EH (cell line): ENCODE measurements at places on chromosomes 7 and 10.

DNA sequence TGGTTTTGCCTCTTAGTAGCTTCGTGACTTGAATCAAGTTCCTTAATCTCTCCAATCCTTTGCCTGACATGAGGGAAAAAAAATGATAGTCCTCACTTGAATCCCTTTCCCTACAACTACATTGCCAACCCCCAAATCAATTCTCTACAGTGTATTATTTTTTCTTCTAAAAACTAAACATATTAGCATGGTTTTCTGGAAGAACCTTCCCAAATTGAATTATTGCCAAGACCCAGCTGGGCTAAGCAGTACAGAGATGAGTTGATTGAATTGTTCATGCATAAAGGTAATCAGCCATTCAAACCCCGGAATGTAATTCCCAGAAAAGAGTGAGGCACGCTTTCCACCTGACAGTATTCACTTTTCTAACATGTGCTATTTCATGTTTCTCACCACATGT lies 155.6 kb upstream of the AGR3 start:
- no peak for DNase-seq

GRCh38 chr10:117946525-117947070 lies 100.1 kb downstream of the RAB11FIP2 start:
- peak; percentile 20 for DNase-seq

- no peak for DNase-seq
These were observed 653.7 kb upstream of the ZWINT start for GRCh38 chr10:57014758-57015157.

DNA sequence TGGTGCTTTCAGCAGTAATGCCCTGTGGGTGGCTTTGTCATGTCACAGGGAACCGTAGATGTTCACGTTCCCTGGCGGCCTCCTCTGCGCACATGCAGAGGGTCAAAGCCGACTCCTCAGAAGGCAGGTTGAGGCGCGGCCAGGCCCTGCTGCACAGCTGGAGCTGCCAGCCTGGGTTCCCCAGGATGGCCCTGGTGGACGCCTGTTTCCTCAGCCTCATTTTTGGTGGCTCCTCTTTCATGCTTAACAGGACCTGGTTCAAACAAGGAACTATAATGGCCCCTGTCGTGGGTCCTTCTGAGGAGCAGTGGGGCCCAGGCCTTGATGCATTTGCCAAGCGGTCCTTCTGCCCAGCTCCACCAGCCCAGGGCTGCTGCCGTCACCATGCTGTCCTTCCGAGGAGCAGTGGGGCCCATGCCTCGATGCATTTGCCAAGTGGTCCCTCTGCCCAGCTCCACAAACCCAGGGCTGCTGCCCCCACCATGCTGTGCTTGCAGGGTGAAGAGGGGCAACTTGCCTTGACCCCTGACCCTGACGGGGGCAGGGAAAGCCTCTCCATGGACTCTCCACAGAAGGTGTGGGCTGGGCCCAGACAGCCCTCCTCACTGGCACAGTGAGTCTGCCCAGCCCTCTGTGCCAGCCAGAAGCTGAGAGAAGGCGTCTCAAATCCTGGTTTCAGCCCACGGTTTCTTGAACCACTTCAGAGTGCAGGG lies 338.2 kb downstream of the TCERG1L start:
- no peak for DNase-seq

GRCh38 chr10:86647773-86648703 lies 6.3 kb upstream of the OPN4 start:
- peak; percentile 91 for DNase-seq

- DNase-seq = no peak
These were observed 73.7 kb downstream of the BMPR1A start for GRCh38 chr10:86830043-86830591.

DNA sequence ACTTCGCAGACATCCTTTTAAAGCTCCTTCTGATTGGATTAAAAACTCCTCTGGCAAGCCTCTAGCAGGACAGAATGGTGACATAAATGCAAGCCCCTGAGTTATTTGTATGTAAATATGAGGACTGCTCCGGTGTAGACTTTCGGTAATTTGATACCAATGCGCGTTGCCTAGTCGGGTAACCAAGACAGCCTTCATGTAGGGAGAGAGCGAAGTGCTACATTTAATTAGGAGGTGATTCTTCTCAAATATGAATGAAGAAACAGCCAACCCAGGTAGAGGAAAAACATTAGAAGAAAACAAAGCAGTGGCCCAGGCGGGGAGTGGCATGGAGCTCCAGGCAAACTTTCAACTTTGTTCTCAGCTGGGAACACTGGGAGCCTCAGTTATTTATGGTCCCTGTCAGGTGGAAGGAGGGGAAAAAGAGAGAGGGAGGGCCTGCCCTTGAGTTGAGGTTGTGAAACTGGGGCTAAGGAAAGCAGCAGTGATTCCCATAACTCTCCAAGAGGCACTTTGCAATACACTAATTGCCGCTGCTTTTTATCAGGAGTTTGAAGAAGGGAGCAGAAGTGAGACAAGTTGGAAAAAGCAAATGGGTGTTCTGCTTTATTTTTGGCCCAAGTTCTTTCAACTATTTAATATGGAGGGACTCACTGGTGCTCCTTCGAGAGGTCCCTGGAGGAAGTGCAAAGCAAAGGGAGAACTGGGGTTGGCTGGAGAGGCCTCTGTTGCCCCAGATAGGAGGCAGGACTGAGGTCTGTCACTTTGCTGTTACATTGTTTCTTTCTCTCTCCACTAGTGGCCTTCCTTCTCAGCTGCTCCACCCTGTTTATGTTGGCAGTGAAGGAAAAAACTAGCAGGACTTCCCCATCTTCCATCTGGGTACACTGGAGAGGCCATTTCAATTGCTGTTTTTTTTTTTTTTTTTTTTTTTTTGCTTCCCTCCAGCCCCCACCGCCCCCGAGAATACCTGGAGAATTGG lies 234.6 kb upstream of the CCDC6 start:
- peak; percentile 5 for DNase-seq

- DNase-seq = no peak
These were observed 36.1 kb downstream of the ABRAXAS2 start for GRCh38 chr10:124837687-124838086.

DNA sequence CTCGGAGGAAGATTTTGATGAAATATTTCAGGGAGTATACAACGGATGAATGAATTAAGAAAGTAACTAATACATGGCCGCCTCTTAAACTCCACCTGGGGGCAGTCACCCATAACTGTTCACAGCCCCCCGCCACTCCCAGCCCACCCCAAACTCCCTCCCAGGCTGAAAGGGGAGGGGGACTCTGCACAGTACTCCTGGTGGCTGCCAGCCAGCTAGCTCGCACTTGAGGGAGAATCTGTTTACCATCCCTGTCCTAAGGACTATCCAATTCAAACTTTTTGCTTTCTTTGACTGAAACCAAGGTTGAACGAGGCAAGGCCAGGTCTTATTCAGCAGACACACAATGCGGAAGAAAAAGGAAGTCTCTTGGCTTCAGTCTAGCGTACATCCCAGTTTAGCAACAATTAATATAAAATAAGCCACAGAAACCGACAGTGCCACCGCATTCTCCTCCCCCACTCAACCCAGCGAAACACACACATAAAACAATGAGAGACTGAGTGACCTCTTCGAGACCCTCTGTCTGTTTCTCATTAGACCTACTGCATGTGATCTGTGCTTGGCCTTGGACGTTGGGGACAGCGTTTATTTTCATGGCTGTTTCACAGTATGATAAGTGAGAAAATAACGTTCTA lies 219.5 kb downstream of the GLI3 start:
- no peak for DNase-seq

DNA sequence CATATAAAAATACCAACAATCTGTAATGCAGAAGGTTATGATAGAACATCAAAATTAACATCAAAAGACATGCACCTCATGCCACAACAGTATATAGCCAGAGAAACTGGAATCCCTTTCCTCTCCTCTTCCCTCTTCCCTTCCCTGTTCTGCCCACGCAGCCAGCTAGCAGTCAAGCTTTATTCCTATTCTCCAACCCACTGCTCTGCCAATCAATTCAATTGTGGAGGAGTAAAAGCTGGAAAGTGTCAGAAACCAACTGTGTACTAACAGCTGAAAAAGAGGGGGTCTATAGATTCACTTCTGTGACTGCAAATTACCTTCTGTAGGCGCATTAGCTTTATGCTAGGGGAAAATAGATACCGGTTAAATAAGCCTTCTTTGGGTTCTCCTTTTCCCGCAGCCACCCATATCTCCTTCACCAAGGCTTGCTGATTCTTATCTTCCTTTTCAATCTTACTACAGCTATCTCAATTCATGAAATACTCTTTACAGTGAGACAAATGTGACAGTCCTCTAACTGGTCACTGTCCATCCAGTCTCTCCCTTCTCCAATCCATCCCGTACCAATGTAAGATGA lies 16.3 kb downstream of the ABI1 start:
- DNase-seq = no peak

DNA sequence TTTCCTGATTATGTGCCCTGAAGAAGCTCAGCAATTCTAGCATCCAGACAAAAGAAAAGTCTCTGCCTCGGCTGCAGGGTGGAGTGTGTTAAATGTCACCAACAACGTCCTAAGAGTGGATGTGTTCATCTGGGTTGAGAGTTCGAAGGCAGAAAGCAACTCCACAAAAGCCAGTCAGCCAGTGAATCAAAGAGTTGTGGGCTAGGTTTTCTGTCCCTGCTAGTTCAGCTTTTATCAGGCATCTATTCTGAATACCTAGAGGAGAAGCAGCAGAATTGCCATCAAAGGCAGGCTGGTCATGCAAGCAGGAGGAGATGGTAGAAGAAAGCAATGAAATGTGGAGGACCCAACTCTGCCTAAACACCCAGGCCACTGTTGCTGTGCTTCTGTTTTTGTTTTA lies 205.2 kb downstream of the KLF6 start:
- no peak for DNase-seq

DNA sequence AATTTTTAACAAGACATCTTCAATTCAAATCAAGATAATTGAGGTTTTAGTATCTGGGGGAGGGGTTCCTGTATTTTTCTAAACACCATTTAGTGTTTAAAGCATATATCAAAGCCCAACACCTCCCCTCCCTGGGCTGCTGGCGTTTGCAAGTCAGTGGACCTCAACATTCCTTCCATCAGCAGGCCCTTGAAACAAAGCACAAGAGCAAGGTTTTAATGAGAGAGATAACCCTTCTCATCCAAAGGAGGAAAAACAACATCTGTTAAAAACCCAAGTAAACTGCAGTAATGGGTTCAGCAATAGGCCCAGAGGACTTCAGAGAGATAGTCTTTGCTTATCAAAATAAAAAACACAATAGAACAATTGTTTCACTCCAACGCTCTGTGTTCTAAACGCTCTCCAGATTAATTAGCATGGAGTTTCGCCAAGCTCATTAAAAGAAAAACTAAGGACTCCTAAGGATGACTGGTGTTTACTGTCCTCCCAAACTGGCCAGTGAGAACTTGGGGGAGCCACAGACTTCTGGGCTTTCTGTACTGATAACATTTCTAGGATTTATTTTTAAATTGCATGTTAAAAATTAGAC lies 2.5 kb downstream of the JCAD start:
- peak; percentile 36 for DNase-seq

DNA sequence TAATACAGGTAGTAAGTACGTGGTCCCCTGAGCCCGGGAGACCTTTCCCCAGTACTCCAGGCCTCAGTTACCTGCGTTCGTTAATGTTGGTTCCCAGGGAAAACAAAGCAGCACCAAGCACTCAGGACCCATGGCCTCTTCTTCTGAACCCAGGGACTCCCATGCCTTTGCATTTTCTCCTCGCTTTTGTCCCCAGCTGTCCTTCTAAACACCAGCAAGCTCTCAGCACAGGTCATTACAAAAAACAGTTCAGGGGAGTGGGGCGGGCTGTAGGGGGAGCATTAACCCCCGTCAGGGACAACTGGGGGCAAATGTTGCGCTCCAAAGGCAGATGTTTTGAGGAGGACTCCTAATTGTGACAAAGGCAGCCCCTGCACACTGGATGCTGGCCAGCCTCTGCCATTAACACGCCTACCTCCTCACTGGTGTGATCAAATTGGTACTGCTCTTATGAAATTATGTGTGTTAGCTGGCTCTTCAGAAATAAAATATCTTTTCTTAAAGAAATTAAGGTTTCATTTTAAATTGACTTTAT lies 80.5 kb upstream of the LRGUK start:
- no peak for DNase-seq

DNA sequence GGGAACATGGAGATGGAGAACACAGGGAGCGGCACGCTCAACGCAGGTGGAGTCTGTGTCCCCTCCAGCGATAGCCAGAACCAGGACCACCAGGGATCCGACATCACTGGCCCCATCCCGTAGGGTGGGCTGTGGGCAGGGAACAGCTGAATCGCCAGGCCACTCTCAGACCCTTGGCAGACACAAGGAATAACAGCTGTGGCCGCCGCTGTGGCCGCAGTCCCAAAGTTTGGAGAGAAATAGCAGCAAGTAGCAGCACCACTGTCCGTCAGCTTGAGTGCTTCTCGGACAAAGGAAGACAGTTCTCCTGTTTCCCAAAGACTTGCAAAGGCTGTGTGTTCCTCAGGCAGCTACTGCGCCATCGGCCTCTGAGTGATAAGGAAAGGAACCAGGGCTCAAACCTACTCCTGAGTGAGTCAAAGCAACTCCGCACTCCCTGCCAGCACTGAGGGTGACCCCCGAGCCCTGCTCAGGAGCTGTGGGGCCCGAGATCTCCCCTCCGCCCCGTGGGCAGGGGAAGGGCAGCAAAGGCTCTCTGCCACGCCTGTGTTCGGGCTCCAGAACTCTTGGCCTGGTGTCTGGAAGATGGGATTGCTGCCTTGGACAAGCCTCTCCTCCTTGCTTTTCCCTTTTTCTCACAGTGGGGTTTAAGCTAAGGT lies 82.3 kb upstream of the FAM20C start:
- no peak for DNase-seq

DNA sequence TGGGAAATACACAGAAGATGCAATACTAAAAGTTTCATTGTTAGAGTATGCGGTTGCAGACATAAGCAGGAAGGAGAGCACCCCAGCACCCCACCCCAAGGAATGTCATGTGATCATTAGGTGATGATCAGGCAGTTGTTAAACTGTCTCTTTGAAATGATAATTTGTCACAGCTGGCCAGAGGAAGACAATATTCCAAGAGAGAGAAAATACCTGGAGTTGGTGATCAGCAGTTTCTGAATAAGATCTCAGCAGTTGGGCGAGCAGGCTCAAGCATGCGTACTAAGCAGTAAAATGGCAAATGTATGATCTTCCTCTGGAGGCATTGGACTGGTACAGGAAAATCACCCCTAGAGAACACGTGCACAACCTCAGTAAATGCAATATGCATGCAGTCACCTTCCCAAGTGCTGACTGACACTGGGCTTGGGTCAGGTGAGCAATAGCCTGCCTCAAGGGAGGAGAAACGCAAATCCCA lies 250.1 kb upstream of the MBL2 start:
- DNase-seq = no peak

- DNase-seq = peak; percentile 47
These were observed 104.8 kb upstream of the LAMB4 start for GRCh38 chr7:108234971-108235450.

DNA sequence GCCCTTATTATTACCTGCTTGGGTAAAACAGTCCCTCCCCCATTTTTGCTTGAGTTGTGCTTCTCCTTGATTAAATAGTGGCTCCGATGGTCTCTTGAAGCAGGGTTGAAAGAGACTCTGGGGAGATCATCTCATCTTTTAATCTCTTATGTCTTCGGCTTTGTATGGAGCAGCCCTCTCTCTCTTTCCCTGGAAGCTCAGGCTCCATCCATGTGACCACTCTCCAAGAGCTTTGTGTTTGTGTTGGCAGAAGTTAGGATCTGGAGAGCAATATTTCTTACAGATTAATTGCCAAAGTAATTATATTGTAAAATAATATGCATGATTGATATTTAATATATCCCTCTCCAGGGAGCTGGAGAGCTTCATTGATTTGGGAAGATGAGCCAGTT lies 76.9 kb downstream of the LRRC4 start:
- no peak for DNase-seq
